IPS-NIHi11 (cell line): ENCODE measurements at places on chromosomes 5 and 9.

DNA sequence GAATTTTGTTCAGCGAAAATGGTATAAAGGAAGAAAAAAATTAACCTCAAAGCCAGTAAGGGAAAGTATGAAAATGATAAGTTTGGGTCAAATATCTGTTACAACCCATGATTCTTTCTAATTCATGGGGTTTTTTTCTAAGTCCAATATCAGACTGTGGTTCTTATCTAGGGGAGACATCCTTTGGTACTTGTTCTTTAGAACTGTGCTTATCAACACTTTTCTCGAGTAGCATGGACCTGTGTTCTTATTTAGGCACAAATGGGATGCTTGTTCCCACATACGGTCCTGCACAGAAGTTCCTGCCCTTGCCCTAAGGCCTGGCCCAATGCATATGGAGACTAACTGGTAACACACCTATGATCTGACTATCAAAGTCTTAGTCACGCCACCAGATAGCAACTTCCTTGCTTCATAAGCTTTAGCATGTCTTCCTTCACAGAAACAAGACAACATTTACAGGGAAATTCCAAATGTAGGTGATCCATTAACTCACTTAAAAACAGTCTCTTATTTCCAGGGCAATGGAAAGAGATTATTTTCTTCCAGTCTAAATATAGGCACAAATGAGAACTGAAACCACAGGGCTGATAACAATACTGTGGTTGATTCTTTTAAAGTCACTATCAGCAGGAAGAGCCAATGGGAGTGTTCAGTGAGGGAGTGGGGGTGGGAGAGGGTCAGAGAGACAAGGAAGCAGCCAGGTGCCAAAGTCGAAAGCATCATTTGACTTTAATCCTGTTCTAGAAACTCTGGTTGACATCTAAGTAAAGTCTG is 268.8 kb upstream of the ANKRD55 start:
- no peak for DNase-seq

DNA sequence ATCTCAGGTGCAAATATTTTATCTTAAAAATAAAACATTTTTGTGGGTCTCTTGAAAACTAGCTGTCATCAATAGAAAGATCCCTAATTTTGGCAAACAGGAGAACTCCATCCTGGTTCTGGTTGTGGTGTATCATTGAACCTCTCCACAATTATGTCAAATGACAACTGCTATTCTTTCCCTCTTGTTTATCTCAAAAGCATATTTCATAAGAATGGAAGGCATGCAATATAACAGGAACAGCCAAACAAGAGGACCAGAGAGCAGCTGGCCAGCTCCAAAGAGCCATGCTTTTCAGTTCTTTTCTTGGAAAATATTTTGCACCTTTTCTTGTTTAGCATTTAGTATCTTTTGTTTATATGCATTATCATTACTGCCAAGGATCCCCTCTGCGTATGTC is 125.4 kb downstream of the ADAMTS6 start:
- no peak for DNase-seq

- DNase-seq = no peak
These were observed 2.9 kb downstream of the NTNG2 start for GRCh38 chr9:132164604-132165362.

DNA sequence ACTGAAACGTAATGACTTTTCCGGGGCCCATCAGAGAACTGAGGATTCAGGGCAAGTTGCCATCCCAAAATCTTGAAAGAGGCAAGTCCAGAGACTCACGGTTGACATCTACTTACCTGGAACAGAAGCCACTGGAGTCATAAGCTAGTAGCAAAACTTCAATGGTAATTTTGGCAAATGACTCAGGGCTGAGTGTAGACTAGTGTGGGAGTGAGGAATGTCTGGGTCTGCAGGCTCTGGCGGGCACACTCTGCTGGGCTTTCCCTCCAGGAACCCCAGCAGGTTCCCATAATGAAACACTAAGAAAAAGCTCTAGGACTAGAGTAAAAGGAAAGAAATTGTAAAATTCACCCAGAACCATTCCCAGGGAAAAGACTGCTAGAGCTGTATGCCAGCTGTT is 122.9 kb upstream of the NFIL3 start:
- DNase-seq = no peak
